Lung (tissue), 17 donors: ENCODE measurements at places on chromosomes 4 and X. TPM values are rescaled to one million over a fixed set of nuclear protein-coding genes. Genes with fewer than 3 reads are reported as not detected.

DNA sequence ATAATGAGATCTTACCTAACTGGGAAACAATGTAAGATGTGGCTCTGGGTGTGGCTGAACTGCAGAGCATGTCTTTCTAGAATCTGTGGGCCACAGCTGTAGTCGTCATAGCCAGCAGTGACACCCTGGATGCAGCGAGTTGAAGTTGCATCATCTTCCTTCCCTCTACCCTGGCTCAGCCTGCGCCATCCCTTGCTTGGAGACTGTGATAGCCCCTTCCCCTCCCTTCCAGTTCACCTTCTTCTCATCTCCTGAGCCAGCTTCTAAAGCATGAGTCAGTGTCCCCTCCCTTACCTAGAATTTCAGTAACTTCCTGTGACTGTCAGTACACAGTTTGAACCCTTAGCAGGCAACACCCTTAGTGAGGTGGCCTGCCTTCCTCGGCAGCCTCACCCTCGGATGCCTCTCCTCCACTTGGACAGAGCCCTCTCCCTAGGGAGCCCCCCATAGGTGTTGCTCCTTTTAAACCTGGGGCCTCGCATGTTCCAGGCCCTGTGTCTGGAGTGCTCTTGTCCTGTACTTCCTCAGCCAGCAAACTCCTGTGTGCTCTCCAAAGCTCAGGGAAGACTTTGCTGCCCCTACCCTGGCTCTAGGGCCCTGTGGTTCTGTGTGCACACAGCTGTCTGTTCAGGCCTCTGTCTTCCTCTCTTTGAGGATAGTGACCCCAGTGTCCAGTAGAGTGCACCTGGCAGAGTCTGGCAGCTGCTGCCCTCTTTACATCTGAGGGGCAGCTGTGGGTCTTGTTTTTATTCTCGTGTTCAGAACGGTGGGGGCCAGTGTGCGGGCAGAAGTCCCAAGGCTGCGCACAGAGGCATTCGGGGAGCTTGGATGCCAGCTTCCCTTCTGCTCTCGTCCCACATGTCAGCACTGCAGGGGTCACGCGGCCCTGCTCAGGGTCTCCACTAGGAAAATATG is 43.7 kb upstream of the TADA2B start:
- no peak for DNase-seq

GRCh38 chrX:73766431-73766795 is 203.4 kb downstream of the CHIC1 start:
- DNase-seq = no peak

- DNase-seq = no peak
Observed at GRCh38 chr4:94932366-94932765, 174.6 kb downstream of the BMPR1B start.

The PRDM5 gene
- total RNA-seq = 15.1 TPM

The UGT2B11 gene
- total RNA-seq = not detected
